HFFc6 (cell line): ENCODE measurements at places on chromosomes 5 and 9. TPM values are rescaled to one million over a fixed set of nuclear protein-coding genes. Genes with fewer than 3 reads are reported as not detected.
A peak's percentile ranks its signal among the peaks of the same experiment; 100 is the strongest.

DNA sequence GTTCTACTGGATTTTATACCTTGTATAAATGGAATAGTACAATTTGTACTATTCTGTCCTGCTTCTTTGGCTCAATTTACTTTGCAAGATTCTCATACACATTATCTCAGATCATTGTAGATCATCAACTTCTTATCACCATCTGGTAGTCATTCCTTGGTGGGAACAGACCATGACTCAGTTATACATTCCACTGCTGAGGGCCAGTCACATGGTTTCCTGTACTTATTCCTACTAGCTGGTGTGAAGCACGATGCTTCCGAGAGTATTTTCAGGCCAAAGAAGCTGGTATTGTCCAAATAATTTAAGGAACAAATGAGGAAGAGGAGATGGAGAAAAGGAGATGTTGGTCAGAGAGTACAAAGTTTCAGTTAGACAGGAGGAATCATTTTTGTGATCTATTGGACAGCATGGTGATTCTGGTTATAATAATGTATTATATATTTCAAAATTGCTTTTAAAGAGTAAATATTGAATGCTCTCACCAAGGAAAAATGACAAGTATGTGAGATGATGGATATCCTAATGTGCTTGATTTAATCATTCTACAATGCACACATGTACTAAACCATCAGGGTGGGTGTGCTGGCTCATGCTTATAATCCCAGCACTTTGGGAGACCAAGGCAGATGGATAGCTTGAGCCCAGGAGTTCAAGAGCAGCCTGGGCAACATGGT is 124.1 kb downstream of the SYK start:
- peak; percentile 89 for DNase-seq

DNA sequence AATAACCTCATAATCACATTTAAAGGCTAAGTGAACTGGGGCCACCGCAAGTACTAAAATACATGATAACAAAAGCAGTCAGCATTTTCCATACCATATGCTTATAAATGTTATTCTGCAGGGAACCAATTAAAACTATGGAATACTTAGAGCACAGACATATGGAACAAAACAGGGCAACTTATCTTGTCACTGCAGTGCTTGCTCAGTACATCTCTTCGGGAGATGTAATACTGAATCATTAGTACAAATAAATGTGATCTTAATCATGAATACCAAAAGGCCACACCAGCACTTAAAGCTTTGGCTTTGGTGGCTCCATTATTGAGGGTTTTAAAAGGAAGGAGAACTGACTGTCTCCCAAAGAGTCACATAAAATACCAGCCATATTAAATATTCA is 32.1 kb downstream of the PRUNE2 start:
- no peak for DNase-seq

- no peak for DNase-seq
These were observed 1051.3 kb upstream of the DMAC1 start for GRCh38 chr9:8850914-8851313.

Gene PLK2
- total RNA-seq = 55.3 to 67.4 TPM (median 64.9 TPM) in 3 replicates
